Activated naive CD8-positive, alpha-beta T cell treated with anti-CD3 and anti-CD28 coated beads, Interleukin-2, amount 10 ng/mL, durations not matched to agents 7 days and 5 days (primary cell): ENCODE measurements at places on chromosomes 16 and 17. TPM values are rescaled to one million over a fixed set of nuclear protein-coding genes. Genes with fewer than 3 reads are reported as not detected.

DNA sequence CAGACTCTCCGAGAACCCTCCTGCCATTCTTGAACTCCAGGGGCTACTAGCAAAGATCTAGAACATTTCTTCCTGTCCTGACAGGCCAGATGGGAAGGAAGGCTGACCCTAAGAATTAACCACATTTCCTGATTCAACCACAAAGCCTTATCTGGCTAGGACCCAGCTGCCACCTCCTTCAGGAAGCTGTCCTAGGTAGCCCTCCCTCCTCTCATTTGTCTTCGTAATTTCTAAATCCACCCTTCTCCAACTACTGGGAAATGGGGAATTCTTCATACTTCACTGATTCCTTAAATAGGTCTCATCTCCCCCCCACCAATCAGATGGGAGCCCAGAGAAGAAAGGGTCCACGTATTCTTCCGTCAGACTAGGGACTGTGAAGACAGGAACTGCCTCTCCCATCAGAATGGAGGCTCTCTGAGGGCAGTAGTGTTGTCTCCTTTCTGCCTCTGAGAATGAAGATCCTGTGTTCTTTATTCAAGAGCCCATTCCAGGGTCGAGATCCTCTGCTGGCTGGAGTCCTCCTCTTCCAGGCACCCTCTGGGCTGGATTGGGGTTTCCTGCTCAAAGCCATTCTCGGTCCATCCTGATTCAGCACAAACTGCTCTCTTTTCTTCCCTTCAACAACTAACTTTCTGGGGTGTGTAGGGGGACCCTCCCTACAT lies 2.1 kb downstream of the SAMD14 start:
- peaks cover 32% of the 10 kb centered on the region for H3K27me3 ChIP-seq
- no peak for DNase-seq
- H3K36me3 ChIP-seq: peaks cover 1% of the 10 kb centered on the region
- H3K27ac ChIP-seq: no peak overlapping the region
- H3K4me1 ChIP-seq: peaks cover 26% of the 10 kb centered on the region
- no peak overlapping the region for H3K4me3 ChIP-seq

Gene ATP1B2
- total RNA-seq: 0.14 TPM

DNA sequence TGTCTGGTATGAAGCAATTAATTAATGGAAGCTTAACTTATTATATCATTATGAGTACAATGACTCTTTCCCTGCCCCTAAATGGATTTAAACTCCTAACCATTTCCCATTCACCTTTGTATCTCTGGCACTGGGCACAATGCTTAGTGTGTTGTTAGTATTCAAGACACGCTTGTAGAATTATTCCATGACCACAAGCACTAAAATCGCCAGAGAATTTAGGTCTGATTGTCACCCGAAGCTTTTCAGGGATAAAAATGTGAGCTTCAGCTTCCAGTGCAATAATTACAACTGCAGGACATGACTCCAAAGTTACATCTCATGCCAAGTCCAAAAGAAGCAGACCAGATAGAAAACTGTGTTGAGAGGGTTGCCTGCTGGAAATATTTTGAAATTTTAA lies 101.6 kb downstream of the CDH8 start:
- no peaks in the 10 kb centered on the region for H3K27me3 ChIP-seq
- H3K27ac ChIP-seq: no peak overlapping the region
- no peak for DNase-seq
- no peak overlapping the region for H3K4me3 ChIP-seq

- DNase-seq: peak; percentile 37
- peaks cover 6% of the 10 kb centered on the region for H3K36me3 ChIP-seq
- H3K4me1 ChIP-seq: peaks cover 4% of the 10 kb centered on the region
- no peak overlapping the region for H3K27ac ChIP-seq
These were observed 2.1 kb downstream of the SOX9 start for GRCh38 chr17:72122765-72123529.

- H3K4me3 ChIP-seq: no peak overlapping the region
- H3K27me3 ChIP-seq: peaks cover 42% of the 10 kb centered on the region
- no peaks in the 10 kb centered on the region for H3K36me3 ChIP-seq
- H3K4me1 ChIP-seq: no peaks in the 10 kb centered on the region
- DNase-seq: no peak
These were observed 272.0 kb downstream of the MAF start for GRCh38 chr16:79328402-79329165.

DNA sequence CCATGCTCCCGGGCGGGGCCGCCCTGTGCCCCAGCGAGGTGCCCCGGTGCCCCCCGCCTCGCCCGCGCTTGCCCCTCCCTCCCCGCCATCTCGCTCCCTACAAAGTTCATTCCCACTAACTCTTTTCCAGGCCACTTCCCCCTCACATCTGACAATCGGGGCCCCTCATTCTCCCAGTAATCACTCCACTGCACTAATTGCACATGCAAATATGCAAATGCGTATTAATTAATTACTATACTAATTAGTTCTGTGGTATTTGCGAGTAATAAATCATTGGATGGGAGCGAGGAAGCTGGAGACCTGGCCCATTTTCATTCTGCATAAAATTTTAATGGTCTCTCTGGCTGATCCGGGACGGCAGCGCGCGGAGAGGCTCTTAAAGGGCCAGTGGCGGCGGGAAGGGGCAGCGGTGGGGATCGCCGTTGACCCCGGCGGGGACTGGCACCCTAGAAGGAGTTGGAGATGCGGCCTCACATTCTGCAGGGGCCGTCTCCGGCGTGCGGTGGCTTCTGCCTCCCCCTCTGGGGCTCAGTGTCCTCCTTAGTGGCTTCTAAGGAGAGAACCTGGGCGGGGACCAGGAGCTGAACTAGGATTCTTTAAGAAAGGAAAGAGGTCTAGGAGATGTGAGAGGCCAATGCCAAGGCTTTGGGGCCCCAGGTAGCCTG lies 8.4 kb upstream of the PPP1R1B start:
- peaks cover 5% of the 10 kb centered on the region for H3K4me1 ChIP-seq
- DNase-seq: no peak
- peak overlapping the region; percentile 76 for H3K4me3 ChIP-seq
- H3K27me3 ChIP-seq: peaks cover 34% of the 10 kb centered on the region
- H3K36me3 ChIP-seq: no peaks in the 10 kb centered on the region
- H3K27ac ChIP-seq: no peak overlapping the region
